ENCODE measurements at places on chromosomes 7 and 10.

- peak; percentile 32 for DNase-seq
Observed at GRCh38 chr7:157502701-157503111, 165.9 kb downstream of the DNAJB6 start.

GRCh38 chr7:55185321-55185802, 166.5 kb downstream of the EGFR start:
- no peak for DNase-seq

DNA sequence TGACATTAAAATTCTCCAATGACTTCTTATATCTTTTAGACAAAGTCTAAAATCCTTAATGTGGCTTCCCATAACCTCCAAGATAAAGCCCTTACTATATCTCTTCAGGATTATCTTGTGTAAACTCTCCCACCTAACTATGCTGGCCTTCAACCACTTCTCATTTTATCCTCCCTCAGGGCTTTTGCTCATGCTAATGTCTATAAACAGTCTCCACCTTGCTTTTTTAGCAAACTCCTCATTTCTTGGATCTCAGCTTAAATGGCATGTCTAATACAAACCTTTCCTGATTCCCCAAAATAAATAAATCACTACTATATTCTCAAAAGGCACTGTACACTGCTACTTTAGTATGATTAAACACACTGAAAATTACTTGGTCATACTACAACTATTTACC, 181.2 kb downstream of the LRRN3 start:
- no peak for DNase-seq

DNA sequence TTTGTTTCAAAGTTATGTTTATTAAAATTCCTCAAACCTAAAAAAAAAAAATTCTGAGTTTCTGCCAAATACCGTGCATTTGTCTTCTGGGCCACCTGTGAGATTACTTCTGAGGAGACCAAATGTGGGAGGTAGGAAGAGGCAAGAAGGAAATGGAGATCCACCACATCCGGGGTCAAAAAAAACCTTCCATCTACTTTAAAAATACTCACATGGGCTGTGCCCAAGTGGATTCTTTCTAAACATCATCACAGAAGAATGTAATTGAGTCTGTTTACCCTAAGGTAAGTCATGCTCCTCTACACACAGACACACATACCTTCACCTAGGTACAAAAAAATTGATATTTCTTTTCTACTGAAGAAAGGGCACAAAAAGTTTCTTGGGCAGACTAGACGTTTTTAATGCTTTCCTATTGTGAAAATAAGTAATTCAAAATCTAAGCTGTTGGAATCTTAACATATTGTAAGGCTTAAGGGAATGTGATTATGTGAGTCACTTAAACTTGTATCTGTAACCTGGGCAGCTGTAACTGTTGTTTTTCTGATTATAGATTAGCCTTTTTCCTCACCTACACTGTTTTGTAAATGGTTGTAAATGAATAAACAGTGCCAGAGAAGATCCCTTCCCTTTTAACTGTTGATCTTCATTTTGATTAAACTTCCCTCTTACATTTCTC, 19.1 kb upstream of the SPOCK2 start:
- no peak for DNase-seq

DNA sequence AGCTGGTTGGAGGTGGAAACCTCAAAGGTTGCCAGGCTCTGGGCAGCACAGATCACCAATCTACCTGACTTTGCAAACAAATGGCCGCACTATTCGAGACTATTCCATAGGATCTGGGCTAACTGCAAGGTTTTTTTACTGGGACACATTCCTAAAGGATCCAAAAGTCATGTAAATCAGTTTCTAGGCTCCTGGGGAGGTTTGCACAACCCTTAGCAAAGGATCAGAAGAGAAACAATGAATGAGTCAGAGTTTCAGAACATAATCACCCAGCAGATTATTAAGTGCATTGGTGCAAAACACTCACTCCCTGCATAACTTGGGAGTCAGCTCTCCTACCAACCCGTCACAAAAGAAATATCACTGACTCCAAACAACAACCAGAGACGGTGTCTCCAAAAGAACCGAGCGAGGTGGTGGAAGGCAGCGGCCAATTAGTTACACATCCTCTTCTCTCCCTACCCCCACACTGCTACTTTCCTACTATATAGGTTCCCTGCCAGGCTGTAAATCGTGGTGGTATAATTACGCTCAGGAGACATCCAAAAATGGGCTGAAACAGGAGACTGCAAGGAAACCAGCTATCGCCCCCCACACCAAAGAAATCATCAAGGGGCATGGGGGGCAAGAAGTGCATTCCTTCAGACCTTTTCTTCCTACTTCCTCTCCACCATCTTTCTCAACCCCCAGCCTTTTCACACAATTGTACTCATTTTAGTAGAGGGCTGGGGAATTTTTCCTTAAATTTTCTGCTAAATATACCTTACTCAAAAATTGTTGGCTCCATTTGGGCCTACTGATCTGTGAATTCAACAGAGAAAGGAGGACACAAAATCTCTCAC, 3.2 kb downstream of the UBE2H start:
- DNase-seq, result no peak

- DNase-seq, result no peak
Observed at GRCh38 chr10:88082391-88082790, 219.0 kb downstream of the PTEN start.

Data from stimulated activated CD4-positive, alpha-beta T cell treated with anti-CD3 and anti-CD28 coated beads, TNF-alpha, amount 100 ng/mL, for 48 hours (primary cell).